Regular cardiac myocyte (primary cell): ENCODE measurements at places on chromosomes 6 and 20. TPM values are rescaled to one million over a fixed set of nuclear protein-coding genes. Genes with fewer than 3 reads are reported as not detected.

The FAM209B gene
- total RNA-seq = not detected in 2 replicates

The BNIP5 gene
- not detected in 2 replicates for total RNA-seq

The EDN3 gene
- not detected in 2 replicates for total RNA-seq

The CST9 gene
- total RNA-seq = not detected in 2 replicates

The ADGRB3 gene
- total RNA-seq = under 0.01 TPM in 1 of 2 replicates, not detected in the other

The MEI4 gene
- total RNA-seq = not detected in 2 replicates

The SUMO4 gene
- total RNA-seq = 0.58 and 1.1 TPM in 2 replicates

The SDCBP2 gene
- total RNA-seq = 2.3 TPM in 2 replicates

The PTCRA gene
- total RNA-seq = 0.19 TPM in 1 of 2 replicates, not detected in the other

The APOBEC2 gene
- not detected in 2 replicates for total RNA-seq

The LPA gene
- under 0.01 TPM in 1 of 2 replicates, not detected in the other for total RNA-seq

The TPD52L2 gene
- total RNA-seq = 137 and 175 TPM in 2 replicates

The TBC1D7 gene
- 16.9 and 26.3 TPM in 2 replicates for total RNA-seq

The MUCL3 gene
- not detected in 2 replicates for total RNA-seq

The WASF1 gene
- total RNA-seq = 4.2 and 6.5 TPM in 2 replicates

The SIRPB2 gene
- not detected in 2 replicates for total RNA-seq

The OR2H1 gene
- not detected in 2 replicates for total RNA-seq

The GPR6 gene
- not detected in 2 replicates for total RNA-seq

The ID4 gene
- total RNA-seq = 14.1 and 27.0 TPM in 2 replicates

The EYS gene
- under 0.01 TPM in 2 replicates for total RNA-seq

The SIRPA gene
- 2.9 and 9.9 TPM in 2 replicates for total RNA-seq

The KIAA0408 gene
- 0.38 and 0.85 TPM in 2 replicates for total RNA-seq

The ADAT2 gene
- total RNA-seq = 2.3 and 3.5 TPM in 2 replicates

The TFAP2B gene
- under 0.01 TPM in 2 replicates for total RNA-seq

The ZNF184 gene
- total RNA-seq = 6.9 and 7.3 TPM in 2 replicates
